Activated CD4-positive, CD25-positive, alpha-beta regulatory T cell treated with anti-CD3 and anti-CD28 coated beads, Interleukin-2, amount 50 U/mL, for 24 hours (primary cell): ENCODE measurements at places on chromosomes 1 and 21.

GRCh38 chr1:246447501-246447900 lies 59.6 kb downstream of the SMYD3 start:
- ATAC-seq = no peak

GRCh38 chr1:34361781-34362357 lies 185.2 kb downstream of the C1orf94 start:
- no peak for ATAC-seq

DNA sequence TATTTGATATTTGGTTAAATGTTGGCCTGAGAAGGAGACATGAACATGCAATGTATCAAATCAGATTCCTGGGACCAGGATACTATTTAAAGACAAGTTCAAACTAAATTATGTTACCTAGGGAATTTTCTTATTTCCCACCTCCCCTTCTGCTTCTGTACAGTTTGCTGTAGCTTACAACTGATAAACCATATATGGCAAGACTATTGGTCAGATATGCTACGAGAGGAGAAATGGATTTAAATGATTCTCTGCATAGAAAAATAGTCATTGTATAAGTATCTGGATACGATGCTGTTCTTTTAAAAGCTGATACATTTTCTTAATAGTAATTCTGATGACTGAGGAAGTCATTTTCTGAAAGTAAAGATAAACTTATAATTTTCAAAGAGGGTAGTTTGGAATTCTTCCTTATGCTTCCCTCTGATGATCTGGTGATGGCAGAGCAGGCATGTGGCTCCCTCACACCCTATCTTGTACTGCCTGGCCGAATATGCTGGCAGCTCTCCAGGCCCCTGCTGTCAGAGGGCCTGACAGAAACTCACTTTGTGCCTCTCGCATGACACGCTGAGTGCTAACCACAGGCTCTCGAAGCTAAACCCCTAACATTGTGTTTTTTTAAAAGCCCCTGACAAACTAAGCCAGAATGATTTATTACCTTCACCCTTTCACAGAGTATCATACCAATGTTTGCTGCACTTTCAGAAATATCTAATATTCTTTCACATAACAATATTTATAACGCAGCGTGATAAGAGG lies 19.4 kb downstream of the RRP15 start:
- ATAC-seq = no peak

DNA sequence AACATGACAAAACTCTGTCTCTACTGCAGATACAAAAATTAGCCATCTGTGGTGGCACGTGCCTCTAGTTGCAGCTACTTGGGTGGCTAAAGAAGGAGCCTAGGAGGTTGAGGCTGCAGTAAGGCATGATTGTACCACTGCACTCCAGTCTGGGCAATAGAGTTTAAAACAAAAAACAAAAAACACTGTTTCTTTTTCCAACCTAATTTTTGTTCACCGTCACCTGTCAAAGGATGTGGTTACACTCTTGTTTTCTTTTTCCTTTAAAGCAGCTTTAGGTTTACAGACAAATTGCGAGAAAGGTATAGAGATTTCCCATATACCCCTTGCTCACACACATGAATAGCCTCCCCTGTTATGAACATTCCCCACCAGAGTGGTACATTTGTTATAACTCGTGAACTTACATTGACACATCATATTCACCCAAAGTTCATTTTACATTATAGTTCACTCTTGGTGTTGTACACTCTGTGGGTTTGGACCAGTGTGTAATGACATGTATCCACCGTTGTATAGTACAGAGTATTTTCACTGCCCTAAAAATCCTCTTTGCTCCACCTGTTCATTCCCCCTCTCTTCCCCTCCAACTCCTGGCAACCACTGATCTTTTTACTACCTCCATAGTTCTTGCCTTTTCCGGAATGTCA lies 26.2 kb downstream of the SMG7 start:
- ATAC-seq = peak; percentile 13

DNA sequence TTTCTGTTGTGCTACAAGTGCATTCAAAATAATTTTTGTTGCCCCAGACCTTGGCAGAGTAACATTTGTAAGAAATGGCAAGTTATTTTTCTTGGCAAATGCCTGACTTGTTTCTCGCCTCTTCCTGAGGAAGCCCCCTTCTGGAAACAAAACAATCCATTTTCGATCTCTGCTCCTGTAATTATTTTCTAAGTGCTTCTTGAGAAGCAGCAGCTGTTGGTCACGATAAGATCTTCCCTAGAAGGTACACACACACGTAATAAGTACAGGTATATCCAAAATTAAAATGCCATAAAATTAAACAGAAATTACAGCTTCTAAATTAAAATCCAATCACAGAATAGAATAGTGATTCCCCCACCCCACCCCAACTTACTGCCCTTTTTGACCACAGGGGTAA lies 47.3 kb downstream of the LPGAT1 start:
- ATAC-seq = no peak

DNA sequence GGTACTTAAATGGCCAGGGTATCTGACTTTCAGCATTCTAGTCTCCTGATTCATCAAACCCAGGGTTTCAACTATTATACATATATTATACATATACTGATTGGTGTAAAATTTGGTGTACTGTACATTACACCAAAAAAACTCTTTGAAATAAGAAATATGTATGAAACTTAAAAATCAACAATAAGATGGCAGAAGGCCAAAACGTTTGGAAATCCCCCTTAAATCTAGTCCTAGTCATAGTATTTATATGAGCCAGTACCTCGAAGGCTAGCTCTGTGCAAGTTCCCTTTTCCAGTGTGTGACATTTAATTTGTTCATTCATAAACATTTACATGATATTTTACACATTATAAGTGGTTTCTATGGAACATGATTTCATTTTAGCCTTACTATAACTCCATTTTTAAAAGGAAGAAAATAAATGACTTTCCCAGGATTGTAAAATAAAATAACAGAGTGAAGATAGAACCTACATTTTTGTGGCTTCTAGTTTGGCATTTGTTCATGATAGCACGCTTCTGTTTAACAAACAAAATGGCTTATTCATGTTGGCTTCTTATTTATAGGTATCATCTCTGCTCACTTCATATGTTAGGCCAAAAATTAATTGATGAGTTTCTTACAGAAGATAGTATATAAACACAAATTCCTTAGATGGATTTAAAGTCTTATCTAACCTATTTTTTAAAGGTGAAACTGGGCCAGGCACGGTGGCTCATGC lies 18.8 kb upstream of the ZNF281 start:
- ATAC-seq = peak; percentile 70

DNA sequence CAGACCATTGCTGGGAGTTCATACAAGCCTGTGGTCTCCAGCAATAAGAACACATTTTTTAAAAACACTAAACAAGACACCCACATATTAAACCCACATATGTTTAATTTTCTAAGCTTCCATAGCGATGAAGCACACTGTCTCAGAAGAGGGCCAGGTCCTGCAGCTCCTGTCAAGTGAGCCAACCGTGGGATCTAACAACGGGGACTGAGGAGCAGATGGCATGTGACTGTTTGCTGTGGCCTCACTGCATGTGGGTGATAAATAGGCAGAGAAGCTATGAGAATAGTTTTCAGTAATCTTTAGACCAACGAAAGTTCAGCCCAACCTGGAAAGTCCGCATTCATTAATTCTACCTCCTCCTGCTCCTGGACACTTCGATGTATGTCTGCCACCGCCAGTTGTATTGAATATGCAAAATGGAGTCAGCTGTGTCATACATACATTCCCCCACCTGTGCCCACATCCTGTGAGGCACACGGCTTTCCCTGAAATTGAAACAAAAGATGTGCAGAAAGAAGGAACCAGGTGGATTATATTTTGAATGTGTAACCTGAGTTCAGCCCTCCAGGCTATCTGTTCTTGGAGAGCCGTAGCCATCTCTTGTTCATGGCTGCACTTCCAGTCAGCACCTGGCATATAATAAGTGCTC lies 88.2 kb downstream of the MIS18A start:
- no peak for ATAC-seq

DNA sequence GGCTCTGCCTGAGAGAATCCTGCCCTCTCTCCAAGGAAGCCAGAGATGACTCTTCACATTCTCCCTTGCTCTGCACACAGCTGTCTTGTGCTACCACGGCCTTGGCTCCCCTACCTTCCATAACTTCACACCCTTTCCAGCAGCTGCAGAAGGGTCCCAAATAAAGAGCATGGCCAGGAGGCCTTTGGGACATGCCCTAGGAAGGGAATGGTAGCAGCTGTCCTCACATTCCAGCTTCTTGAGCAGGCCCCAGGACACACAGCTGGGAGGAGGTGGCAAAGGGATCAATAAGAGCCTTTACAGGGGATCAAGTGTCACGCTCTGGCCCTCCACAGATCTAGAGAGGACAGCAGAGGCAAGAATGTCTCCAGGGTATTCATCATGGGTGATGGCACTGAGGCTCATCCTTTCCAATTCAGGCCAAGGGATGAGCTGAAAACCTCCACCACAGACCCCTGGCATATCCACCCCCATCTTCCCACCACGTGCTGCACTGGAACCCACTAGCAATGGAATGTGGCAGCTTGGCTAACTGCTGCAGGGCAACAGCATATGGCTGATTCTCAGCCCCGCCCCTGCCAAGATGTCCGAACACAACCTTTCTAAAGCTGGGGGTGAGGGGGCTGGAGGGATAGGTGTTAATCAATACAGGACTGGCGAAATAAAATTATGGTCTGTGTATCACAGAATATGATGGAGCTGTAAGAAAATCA lies 17.8 kb upstream of the RAB29 start:
- no peak for ATAC-seq

DNA sequence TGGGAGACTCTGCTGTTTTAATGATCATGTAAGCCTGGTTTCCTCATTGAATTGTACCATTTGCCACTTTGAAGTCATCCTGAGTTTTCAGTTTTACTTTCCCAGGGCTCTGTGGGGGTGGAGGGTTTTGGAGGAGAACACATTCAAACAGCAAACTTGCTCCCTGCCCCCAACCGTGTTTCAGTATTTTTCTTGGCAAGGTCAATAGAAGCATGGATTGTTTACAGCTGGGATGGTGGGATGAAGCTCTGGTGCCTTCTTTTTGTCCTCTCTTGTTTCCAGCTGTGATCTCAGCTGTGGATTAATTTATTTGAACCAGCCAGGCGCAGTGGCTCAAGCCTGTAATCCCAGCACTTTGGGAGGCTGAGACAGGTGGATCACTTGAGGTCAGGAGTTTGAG lies 54.3 kb upstream of the SERBP1 start:
- no peak for ATAC-seq

DNA sequence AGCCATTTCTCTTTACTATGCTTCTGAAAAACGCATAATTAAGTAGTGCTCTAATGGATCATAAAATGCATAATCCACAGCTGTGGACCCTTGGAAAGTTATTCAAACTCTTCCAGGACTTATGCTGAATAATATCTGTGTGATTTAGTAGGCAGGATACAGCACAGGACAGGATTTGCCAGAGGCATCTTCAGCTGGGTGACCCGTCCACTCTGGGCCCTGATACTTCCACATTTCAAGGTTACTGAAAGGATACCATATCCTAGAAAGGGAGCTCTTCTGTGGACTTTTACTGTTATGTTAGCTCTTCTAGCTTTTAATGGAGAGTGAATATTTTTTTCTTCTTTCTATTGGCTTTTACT lies 49.6 kb downstream of the MAP10 start:
- ATAC-seq = no peak

- ATAC-seq = no peak
Measured at GRCh38 chr1:107683191-107683657, 281.8 kb downstream of the VAV3 start.

GRCh38 chr1:5748286-5749225 lies 243.7 kb downstream of the NPHP4 start:
- ATAC-seq = no peak

- no peak for ATAC-seq
Measured at GRCh38 chr1:230246551-230246950, 179.5 kb downstream of the GALNT2 start.

- ATAC-seq = no peak
Measured at GRCh38 chr21:44966135-44967081, 26.6 kb downstream of the SLX9 start.

DNA sequence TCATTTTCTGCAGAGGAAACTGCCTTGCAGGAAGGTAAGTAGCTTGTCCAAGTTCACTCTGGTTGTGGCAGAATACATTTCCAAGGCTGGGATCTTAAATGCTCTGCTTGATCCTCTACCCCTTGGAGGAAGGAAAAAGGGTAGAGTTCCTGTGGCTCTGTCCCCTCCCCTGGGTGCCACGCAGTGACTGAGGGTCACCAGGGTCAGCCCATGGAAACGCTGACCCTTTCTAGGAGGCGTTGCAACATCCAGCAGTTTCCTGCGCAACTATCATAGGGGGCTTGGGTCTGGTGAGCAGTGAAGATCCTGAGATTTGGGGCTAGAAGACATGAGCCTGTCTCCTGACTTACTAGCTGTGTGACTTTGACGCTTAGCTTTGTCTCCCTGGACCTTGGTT lies 29.4 kb upstream of the EPS8L3 start:
- ATAC-seq = no peak

DNA sequence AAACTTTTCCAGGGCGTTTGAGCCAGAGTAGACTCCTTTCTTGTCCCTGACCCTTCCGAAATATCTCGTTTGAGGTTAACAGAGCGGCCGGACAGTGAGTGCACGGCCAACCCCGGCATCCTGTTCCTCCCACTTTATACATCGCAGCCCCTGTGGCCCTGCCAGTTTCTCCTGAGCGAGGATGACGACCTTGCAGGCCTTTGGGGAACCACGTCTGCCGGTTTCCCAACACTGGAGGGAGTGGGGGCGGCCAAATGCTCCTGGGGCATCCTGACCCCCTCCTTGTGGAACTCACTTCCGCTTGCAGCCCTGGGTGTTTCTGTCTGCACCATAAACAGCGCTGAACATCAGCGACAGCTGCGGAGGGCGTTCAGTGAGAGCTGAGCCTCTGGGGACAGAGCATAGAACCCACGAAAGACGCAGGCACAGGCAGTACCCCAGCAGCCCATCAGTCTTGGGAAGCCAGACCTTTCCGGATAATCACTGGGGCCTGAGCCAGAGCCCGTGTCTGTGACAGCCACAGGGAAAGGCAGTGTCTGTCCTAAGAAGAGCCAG lies 4.8 kb upstream of the KCNAB2 start:
- no peak for ATAC-seq

- no peak for ATAC-seq
Measured at GRCh38 chr1:153361480-153362109, 3.9 kb downstream of the S100A9 start.

DNA sequence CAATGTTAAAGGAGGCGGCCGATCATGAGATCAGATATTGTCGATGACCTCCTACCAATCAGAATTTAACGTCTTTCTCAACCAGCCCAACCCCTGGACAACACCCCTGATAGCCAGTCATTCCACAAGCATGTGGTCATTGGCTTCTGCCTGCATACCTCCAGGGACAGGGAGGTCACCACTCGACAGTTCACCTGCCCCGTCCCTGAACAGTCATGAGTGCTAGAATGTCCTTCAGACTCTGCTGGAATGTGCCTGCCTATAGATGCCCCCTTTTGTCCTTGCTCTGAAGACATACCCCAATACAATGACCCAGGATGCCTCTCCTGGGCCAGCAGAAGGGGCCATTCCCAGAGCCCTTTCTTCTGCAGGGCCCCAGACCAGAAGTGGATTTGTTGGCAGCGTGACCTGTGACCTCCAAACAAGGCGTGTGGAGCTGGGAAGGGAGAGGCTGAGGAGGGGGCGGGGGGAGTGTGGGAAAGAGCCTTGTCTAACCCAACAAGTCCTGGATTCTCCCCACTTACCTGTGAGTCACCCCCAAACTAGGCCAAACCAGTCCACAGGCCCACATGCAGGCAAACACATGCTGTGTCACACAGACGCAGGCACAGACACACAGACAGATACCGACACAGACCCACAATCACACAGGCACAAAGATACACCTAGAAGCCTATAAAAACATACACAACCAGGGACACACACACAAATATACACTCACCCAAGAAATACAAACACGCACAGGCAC lies 2.2 kb downstream of the CRYBG2 start:
- ATAC-seq = no peak

- ATAC-seq = no peak
Measured at GRCh38 chr1:30822006-30822405, 64.4 kb upstream of the LAPTM5 start.

GRCh38 chr1:25927521-25928265 lies 21.5 kb upstream of the STMN1 start:
- ATAC-seq = no peak
